ENCODE measurements at places on chromosomes 3 and 15.

DNA sequence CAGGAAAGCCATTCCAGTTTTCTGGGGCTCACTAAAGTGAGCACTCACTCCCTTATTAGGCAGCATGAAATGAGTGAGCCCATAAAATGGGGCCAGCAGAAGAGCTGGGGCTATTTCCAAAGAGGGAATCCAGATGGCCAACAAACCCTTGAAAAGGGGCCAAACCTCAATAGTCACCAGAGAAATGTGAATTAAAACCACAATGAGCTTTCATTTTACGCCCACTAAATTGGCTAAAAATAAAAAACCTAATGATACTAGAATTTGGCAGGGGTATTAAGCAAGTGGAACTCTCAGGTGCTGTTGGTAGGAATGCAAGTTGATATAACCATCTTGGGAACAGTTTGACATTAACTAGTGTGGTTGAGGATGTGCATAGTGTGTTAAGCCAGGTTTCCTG, 42.1 kb upstream of the RAF1 start:
- no peak for DNase-seq

DNA sequence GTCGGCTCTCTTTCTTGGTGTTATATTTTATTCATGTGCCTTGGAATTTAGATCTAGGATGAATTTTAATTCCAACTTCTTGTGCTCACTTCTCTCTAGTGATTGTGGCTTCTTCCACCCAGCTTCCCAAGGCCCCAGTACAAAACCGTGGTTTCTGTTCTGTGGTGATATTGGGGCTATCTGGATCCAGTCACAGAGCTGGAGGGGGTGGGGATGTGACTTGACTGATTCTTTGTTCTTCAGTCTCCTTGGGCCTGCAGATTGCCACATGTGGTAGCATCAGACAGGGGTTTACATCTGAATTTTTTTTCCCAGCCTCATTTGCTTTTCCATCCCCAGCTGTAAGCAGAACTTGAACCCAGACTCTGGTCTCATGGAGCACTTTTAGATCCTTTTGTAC, 98.5 kb upstream of the ADAMTSL3 start:
- DNase-seq, result no peak

- no peak for DNase-seq
Observed at GRCh38 chr3:184360070-184360928, 1.1 kb downstream of the CLCN2 start.

GRCh38 chr3:3201611-3202010, 22.1 kb upstream of the CRBN start:
- no peak for DNase-seq

DNA sequence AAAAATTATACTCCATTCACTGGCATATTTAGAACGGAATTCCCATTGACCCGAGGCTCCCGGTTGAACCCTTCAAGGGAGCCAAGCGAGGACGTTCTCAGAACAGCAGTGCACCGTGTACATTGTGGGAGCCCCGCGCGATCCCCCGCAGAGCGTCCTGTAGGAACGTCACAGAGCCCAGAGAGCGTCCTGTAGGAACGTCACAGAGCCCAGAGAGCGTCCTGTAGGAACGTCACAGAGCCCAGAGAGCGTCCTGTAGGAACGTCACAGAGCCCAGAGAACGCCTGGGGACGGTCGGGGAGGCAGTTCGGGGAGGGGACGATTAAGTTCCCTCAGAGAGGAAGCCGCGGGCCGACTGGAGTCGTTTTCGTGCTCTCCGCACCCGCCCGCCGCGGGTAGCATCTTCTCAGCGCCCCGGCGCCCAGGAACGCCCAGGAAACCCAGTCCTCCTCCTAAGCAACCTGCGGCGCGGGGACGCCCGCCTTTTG, 506 bp upstream of the ATP1B3 start:
- no peak for DNase-seq

- no peak for DNase-seq
Observed at GRCh38 chr15:71596672-71597071, 213.7 kb upstream of the NR2E3 start.

DNA sequence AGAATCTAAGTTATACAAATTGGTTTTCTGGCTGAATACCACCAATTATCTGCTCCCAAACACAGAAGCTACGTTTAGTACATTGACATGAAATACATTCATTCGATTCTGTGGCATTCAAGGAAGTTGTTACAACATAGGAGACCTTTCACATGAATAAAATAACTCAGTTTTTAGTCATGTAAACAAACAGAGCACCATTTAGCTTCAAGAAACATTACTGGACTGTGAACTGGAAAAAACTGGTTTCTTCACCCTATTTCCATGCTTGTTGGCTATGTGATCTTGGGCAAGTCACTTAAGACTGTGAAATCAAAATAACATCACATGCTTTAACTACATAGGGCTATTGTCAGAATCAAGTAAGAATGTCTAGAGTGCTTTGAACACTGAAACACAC, 46.2 kb downstream of the NRG4 start:
- DNase-seq, result no peak

DNA sequence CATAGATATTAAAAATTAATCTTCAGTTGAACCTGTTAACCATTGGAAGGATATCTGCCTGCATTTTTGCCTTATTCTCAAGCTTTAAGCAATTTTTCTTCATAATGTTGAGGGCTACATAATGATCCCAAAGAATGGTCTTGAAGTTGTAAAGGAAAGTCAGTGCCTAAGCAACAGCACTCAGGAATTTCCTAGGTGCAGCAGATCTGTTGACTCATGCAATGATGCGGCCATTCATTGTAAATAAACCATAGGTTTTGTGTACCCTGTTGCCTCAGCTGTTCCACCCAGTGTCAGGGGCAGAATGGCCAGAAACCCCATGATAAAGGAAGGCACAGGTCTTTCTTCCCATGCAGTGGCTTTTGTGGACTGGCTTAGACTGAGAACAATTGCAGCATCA, 78.4 kb upstream of the TRIM42 start:
- no peak for DNase-seq

- no peak for DNase-seq
Observed at GRCh38 chr3:55524565-55525244, 37.6 kb upstream of the WNT5A start.

GRCh38 chr15:73560501-73561117, 72.6 kb downstream of the NPTN start:
- DNase-seq, result no peak

DNA sequence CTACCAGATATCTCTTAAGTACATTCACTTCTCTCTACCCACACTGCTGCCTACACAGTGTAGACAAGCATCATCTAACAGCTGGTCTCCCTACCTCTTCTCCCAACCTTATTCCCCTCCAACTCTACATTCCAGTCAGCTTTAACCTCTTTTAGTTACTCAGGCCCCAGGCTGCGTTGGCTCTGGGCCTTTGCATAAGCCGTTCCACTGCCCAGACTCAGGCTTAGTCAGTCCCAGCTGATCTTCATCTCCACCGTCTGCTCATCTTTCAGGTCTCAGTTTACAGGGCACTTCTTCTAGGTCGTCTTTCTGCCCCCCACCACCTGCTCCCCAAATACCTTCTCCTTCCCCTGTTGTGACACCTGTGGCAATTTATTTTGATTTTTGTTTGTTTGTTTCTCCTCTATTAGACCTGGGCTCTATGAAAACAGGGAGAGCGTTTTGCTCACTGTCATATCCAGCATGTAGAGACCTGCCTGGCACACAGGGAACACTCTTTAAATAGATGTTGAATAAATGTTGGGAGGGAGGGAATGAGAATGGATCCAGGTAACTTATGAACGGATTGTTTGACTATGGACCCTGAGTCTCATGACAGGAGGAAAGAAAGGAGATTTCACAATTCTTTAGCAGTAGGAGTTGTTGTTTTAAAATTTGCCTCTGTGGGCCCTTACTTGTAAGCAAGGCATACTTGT, 11.1 kb downstream of the SLC27A2 start:
- no peak for DNase-seq

GRCh38 chr15:98835876-98836275, 171.7 kb downstream of the PGPEP1L start:
- DNase-seq, result no peak

DNA sequence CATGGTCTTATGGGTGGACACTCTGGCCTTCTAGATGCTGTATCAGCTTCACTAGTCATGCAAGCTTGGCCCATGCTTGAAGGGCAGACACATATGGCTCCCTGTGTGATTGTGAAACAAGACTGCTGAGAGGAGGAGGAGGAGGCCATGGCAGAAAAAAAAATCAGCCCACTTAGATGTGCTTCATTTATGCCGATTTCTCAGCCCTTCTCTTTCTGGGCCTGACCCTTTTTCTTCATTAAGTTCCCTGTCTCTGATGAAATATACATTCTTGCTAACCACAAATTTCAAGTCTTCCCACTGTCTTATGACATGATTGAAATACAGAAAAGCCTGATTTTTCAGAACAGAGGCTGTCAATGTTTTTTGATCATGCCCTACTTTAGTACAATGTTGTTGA, 213.0 kb upstream of the FEZF2 start:
- no peak for DNase-seq

- DNase-seq, result no peak
Observed at GRCh38 chr15:52503788-52504496, 24.7 kb downstream of the MYO5A start.

DNA sequence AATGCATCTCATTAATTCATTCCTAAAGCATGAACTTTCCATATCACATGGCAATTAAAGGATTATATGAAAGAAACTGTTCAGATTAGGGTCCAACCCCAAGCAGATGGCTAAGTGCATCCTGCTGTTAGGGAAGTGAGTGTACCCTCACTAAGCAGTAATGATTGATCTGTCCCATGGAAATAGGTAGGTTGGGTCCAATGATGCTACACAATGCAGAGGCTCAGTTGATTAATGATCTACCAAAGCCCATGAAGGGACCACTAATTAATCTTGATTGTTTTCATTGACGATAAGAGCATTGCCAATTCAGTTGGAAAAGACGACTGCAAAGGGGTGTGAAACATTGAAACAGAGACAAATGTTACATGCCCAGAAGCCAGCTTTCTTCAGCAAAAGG, 194.5 kb upstream of the LRTM1 start:
- no peak for DNase-seq

GRCh38 chr3:186849374-186849975, 7.0 kb downstream of the ADIPOQ start:
- DNase-seq, result no peak

- no peak for DNase-seq
Observed at GRCh38 chr3:162743091-162743490, 1246.5 kb downstream of the OTOL1 start.

DNA sequence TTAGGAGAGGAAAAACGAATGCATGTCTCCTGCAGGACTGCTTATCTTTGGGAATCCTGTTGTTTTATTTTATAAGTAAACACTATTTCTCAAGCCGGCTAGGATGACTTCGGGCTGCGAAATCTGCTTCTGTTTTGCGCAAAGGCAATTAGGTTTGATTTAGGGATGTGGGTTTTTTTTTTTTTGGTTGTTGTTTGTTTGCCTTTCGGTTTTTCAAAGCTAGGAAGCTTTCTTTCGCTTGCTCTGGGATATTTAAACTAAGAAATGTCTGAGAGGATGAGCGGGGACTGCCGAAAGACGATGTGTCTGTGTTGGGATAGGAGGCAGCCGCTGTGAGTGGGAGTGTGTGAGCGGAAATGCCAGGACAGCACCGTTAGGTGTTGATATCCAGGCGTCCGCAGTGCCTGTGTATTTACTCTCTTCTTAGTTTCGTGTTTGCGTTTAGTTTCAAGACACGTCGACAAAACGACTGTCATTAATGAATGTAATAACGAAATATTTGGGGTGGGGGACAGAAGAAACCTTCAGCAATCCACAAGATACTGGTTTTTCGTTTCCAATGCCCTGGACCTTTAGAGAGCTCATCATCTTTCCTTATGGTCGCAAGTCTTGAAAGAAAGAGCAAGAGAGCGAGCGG, 604 bp downstream of the ISL2 start:
- DNase-seq, result no peak

- DNase-seq, result no peak
Observed at GRCh38 chr3:52132041-52132440, 22.2 kb downstream of the POC1A start.

DNA sequence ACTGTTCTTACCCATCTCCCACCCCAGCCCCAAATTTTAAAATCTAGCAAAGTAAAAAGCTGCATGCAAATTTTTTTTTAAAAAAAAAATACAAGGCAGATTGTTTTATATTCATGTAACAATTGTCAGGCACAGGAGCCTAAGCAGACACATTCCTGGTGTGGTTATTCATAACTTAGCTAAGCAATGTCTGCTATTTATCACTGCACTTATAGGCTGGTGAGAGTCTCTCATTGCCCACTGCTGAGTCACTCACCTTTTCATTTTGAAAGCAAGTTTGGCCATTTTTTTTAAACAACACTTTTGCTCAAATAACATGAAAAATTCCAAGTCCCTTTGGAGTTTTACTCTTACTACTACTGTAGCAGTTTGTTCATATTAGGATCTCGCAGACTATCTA, 413.9 kb downstream of the RBMS3 start:
- no peak for DNase-seq

DNA sequence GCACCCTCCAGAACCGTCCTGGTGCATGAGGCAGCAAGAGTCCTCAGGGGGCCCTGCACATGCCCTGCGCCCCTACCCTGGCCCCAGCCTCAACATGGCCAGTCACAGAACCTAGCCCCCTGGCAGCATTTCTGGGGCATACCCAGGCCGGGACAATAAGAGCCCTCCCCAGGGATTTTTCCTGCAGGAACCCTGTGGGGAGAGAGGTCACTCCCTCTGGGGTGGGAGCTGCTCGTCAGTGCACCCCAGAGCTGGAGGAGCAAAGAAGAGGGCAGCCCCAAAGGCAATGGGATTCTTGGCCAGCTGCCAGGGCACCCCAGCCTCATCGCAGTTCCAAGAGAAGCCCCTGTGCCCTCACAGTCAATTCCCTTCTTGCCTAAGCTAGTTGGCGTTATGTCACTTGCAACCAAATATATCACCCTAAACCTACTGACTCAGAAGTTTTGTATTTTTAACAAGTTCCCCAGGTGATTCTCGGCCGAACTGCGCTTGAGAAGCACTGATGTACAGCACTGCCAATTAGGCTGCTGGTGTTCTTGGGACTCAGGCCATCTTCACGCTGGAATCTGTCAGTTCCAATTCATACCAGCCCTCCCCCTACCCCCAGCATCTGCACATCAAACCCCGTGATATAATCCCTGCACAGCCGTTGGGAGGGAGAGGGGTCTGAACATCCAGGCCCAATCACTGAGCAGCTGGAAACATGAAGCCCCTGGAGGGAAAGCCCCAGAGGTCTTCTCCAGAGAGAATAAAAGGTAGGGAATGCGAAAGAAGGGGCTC, 87.5 kb upstream of the PRR20G start:
- no peak for DNase-seq

GRCh38 chr3:97895216-97895615, 73.4 kb downstream of the CRYBG3 start:
- DNase-seq, result no peak

GRCh38 chr3:55626279-55626665, 139.2 kb upstream of the WNT5A start:
- no peak for DNase-seq

- no peak for DNase-seq
Observed at GRCh38 chr15:69093614-69094013, 66.8 kb upstream of the GLCE start.

- DNase-seq, result no peak
Observed at GRCh38 chr15:47409038-47409437, 308.3 kb upstream of the SEMA6D start.

- no peak for DNase-seq
Observed at GRCh38 chr3:108171106-108171505, 51.1 kb downstream of the IFT57 start.

All from stimulated activated CD8-positive, alpha-beta memory T cell treated with anti-CD3 and anti-CD28 coated beads, Interleukin-15, amount 100 ng/mL, for 48 hours (primary cell).